Endodermal cell (in vitro differentiated cells): ENCODE measurements at places on chromosomes 5 and 9. TPM values are rescaled to one million over a fixed set of nuclear protein-coding genes. Genes with fewer than 3 reads are reported as not detected.
A peak's percentile ranks its signal among the peaks of the same experiment; 100 is the strongest.

DNA sequence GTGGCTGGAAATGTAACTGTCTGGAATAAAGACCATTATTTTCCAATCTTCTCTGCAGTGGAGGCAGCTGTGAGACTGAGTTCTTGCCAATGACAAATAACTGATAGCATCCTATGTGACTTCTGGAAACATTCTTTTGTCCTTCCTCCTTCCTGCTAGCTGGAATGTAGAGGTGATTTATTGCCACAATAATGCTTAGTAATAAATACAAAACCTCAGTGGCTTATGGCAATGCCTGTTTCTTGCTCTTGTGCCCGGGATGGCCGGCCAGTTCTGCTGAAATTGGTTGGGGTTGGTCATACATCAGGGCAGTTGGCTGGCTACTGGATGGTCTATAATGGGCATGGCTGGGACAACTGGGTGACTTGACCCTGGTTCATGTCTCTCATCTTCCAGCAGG is 12.2 kb upstream of the TEX48 start:
- no peak for DNase-seq

GRCh38 chr5:39192450-39193160 is 26.8 kb downstream of the FYB1 start:
- no peak for DNase-seq

- no peak for DNase-seq
Observed at GRCh38 chr5:122362361-122362760, 50.3 kb downstream of the SNCAIP start.

- no peak for DNase-seq
Observed at GRCh38 chr9:129263836-129264235, 85.8 kb upstream of the IER5L start.

DNA sequence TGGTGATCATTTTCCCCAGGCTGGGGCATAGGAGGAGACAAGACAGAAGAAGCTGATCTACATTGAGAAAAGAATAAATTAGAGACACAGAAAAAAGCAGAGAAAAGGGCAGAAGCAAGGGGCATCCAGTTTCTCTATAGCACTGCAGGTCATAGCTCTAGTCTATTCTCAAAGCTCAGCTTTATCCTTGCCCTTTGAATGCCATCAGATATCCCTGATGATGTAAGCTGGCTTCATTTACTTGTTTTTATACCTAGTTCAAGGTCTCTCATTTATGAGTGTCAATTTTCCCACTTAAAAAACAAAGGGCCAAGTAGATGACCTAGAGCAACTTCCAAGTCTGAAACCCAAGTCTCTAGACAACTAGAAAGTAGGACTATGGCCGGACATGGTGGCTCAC is 32.7 kb downstream of the FBXO10 start:
- no peak for DNase-seq

GRCh38 chr5:65440456-65440855 is 41.3 kb downstream of the ADAMTS6 start:
- DNase-seq = no peak

DNA sequence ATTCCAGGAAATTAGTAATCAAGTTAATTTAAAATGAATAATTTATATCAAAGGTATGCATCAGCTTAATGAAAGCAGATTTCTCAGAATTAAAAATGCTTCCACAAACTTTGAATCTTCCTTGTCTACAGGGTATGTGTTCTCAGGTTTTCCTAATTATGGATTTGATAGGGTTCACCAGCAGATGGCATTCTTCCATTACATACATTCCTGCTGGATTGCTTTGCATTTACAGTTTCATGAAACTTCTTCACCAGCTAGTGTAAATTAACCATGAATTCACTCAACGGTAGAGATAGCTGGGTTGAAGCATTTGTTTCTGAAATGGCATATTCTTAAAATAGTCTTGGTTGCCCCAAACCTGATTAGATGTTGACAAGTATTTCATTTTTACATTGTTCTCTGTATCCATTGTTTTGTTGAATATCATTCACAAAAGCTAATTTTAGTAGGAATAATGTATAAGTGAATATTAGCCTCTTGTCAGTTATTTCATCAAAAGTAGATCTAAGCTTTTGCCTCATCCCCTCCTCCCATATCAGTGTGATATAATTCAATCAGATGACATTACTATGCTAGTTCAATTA is 68.7 kb upstream of the WDR41 start:
- DNase-seq = no peak

DNA sequence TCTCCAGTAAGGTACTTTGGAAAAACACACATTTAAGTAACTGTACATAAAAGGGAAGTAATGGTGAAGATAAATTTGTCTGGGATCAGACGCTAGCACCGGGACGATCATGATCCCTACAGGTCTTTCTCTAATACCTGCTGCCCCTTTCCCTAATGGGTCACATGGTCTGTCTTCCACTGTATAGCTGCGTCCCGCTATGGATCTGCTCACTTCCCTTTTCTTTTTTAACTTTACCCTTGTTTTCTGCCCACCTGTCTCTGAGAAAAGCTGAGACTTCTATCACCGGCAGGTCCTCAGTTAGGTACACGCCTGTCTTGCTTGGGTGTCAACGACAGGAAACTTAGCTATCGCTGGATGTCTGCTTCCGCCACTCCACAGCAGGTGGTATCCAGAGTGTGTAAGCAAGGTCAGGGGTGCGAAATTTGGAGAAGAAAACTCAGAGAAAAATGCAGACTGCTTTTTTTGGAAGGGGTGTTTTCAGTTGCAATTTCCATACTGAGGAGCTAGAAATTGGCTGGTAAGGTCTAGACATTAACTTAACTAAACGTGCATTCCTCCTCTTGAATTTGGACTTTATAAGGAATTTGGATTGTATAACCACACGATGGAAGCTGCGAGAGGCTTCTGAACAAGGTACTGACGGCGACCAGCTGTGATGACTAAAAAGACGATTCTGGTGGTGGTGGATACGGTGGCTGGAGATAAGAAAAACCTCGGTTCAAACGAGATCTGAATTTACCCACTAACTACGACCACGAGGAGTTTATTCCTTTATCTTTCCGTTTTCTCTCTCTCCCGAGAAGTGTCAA is 1.1 kb upstream of the ICE1 start:
- DNase-seq = no peak

DNA sequence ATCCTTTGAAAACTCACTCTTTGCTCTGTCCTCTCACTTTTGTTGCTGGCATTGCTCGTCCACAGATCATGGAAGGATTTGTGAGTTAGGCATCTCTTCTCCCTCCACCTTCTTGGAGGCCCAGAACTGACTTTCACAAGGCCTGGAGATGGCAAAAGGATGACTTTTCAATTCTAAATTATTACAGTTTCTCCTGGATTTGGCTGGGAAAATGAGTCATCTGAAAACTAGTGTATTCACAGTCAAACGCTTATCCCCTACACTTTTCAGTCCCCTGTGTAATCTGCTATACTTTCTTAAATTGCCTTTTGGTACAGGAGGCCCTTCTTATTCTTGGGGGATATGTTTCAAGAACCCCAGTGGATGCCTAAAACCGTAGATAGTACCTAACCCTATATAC is 35.6 kb downstream of the ADRA1B start:
- no peak for DNase-seq

- DNase-seq = no peak
Observed at GRCh38 chr5:80387063-80387768, 20.6 kb upstream of the ZFYVE16 start.

DNA sequence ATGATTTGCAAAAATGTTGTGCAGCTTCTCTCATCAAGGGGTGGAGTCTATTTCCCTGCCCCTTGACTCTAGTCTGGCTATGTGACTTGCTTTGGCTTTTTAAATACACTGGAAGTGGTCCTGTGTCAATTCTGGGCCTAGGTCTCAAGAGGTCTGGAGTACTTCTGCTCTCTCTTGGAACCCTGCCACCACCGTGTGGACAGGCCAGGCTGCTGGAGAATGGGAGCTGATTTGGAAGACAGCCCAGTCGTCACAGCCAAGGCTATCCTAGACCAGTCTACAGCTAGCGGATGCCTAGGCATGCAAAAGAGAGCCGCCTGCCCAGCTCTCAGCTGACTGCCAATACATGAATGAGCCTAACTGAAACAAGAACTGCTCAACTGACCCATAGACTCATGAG is 56.7 kb upstream of the CLINT1 start:
- no peak for DNase-seq

- no peak for DNase-seq
Observed at GRCh38 chr5:107257885-107258520, 412.7 kb downstream of the EFNA5 start.

GRCh38 chr5:175664723-175665122 is 6.9 kb downstream of the HRH2 start:
- DNase-seq = no peak

DNA sequence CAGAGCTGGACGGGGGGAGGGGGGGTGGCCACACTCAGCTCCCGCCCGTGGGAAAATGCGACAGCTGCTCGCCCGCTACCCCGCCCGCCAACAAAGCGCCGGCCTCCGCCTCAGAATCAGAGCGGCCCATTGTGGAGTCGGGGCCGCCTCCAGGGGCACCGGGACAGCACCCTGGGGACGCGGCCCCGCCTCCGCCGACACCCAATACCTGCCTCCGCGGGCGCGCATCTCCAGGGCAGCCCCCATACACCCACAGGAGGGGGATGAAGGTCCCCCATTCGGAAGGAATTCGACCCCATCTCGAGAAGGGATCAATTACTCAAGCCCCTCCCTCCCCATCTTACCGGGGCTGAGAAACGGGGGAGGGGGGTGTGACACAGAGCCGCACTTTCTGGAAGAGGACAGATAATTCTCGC is 1.3 kb downstream of the NOTCH1 start:
- no peak for DNase-seq

DNA sequence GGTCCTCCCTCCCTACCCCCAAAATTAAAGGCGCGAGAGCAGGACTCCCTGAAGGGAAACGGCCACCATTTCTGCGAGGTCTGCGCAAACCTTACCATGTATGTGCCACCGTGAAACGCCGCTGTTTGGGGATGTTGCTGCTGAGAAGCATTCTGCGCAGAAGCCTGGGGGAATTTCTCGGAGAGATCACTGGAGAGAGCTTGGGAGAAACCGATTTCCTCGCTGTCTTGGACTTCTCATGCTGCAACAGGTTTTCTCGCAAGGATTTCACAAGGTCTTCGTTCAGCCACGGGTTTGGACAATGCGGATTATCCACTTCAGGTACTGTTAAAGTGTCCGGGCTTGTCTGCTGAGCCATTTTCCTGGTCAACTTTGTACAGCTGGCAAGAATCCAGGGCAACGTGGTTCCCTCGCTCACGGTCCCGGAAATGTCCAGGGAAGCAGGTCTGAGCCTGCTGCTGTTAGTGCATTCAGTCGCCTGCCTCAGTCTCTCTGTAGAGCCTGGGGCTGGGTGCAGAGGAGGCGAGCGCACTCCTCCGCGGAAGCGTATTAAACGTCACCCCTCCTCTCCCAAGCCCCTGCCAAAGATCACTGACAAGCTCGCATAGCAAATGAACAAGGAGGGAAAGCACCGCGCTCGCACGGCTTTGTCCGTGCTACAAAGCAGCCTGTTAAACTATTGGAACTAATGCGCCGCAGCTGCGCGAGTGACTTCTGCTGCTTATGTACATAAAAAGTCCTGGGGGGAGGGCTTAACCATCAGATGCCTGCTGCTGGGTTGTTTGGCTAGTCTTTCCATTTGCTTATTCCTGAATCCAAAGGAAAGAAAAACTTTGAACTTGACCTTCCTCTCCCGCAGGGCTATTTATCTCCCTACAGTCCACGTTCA is 125.1 kb downstream of the PDE4D start:
- peak; percentile 75 for DNase-seq

DNA sequence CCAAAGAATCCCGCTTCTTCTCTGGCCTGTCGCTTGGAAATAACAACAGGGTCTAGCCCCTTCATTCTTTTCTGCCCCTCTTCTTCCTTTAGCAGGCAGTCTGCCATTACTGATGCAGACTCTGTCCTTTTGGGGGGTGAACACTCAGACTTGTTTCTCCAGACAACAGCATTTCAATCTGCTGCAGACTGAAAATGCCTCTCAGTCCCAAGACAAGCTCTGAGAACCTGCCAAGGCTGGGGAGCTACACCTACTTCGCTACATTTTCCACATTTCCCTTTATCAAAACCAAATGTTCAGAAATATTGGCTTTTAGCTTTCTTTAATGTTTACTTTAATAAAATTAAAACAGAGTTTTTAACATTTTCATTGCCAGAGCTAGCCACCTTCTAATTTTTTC is 152.4 kb downstream of the MPDZ start:
- DNase-seq = no peak

GRCh38 chr5:169880012-169880663 is 100.2 kb downstream of the INSYN2B start:
- DNase-seq = no peak

- no peak for DNase-seq
Observed at GRCh38 chr9:94140791-94141790, 56.8 kb downstream of the PTPDC1 start.

DNA sequence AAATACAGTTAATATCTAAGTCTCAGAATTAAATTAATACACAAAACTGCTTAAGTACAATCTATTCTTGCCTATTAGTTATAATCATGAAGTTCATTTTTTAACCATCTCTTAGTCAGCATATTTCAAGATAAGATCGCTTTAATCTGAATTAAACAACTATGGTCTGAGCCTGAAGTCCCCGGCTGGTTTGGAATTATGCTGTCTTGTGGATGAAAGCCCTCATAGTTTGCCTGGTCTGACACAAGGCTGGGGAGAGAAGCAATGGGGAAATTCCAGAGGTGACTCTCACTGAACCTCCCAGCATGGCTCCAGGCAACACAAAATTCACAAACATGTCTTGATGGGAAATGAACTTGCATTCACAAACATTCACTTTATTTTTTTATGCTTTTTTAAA is 28.0 kb upstream of the GRAMD2B start:
- peak; percentile 60 for DNase-seq

DNA sequence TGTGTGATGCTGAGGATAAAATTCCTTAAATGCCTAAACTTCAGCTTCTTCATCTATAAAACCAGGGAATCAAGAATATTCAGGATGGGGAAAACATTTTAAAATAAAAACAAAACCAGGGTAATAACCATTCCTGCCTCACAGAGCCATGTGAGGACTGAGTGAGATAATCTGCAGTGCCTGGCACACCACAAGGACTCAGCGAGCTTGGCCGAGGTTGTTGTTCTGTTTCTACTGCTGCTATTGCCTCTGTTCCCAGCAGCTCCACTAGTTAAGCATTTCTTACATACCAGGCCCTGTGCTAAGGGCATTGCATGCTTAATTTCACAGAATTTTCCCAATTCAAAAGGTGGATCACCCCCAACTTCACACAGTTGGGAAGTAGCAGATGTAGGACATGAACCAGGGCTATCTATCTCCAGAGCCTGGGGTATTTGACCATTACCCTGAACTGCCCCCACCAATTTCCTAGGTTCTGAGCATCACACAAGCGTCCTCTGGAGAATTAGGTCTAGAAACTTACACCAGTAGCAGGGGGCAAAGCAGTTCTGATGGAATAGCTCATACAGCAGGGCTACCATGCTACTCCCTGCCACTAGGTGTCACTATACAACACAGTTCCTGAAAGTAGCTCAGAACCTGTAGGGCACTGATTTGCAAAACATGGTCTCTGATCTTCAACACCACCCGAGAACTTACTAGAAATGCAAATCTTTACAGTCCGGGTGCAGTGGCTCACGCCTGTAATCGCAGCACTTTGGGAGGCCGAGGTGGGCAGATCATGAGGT is 74.3 kb downstream of the LRSAM1 start:
- DNase-seq = no peak

- DNase-seq = peak; percentile 93
Observed at GRCh38 chr5:95730730-95731570, at the start of gene RHOBTB3. RHOBTB3 (plus strand) TSS chr5:95731336; CDS start chr5:95731683, 347 bp downstream.

The PCDHB15 gene
- total RNA-seq = 3.7 to 4.3 TPM (median 3.8 TPM) in 3 replicates

The CDC20B gene
- 0.16 to 0.20 TPM in 2 of 3 replicates, not detected in the other for total RNA-seq

The GBGT1 gene
- total RNA-seq = 23.5 to 28.2 TPM (median 27.7 TPM) in 3 replicates

The TSSK1B gene
- total RNA-seq = 0.11 TPM in 1 of 2 replicates, not detected in the other

The SPATA31A3 gene
- not detected in 3 replicates for total RNA-seq

The CCDC152 gene
- 12.9 to 16.1 TPM (median 13.9 TPM) in 3 replicates for total RNA-seq

The GMCL2 gene
- total RNA-seq = not detected in 2 replicates

The HTR4 gene
- not detected in 3 replicates for total RNA-seq

The ACTBL2 gene
- not detected in 3 replicates for total RNA-seq

The ITGA1 gene
- total RNA-seq = 1.4 to 3.5 TPM (median 2.1 TPM) in 3 replicates
